NCI-H510A treated with DMSO at 0.1 percent for 48 hours (cell line): ENCODE measurements at places on chromosomes 11 and 22.

- no peak for DNase-seq
These were observed 31.4 kb downstream of the CHRDL2 start for GRCh38 chr11:74699615-74700396.

GRCh38 chr11:109914809-109915653 lies 178.2 kb upstream of the ZC3H12C start:
- DNase-seq: peak; percentile 39

DNA sequence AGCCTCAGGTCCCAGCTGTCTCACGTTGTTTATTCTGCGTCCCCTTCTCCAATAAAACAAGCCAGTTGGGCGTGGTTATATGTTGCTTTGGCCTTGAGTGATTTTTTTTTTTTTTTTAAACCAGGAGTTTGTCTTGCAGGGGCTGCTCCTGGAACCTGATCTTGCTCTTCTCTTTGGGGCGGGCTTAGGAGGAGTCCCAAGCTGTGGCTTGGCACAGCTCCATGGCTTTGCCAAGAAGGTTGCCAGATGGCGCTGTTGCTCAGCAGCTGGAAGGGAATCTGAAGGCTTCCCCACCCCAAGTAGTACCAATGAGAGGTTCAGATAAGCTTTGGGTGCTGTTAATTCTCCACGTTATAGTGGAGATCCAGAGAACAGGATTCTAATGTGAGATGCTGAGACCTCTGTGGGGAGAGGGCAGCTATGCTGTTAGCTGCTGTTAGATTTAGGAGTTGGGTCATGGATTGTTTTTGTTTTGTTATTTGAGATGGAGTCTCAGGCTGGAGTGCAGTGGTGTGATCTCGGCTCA lies 2.0 kb upstream of the FERMT3 start:
- peak; percentile 67 for DNase-seq

DNA sequence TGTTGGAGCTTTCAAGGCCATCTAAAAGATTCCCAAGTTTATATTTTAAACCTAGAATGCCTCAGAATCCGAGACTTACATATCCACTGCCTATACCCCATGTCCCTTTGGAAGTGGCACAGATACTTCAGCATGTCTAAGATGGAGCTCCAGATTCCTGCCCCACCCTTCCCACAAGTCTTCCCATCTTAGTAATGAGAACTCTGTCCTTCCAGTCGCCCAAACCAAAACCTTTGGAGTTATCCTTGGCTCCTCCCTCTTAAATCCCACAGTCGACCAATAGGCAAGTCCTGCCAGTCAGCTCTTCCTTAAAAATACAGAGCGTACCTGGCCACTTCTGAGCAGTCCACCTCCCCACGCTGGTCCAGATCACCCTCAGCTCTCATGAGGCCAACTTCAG lies 4.3 kb downstream of the POLD4 start:
- no peak for DNase-seq

- DNase-seq: no peak
These were observed 156.5 kb downstream of the FCHSD2 start for GRCh38 chr11:72985645-72986044.

GRCh38 chr22:48680601-48681000 lies 1147.1 kb downstream of the BRD1 start:
- no peak for DNase-seq

DNA sequence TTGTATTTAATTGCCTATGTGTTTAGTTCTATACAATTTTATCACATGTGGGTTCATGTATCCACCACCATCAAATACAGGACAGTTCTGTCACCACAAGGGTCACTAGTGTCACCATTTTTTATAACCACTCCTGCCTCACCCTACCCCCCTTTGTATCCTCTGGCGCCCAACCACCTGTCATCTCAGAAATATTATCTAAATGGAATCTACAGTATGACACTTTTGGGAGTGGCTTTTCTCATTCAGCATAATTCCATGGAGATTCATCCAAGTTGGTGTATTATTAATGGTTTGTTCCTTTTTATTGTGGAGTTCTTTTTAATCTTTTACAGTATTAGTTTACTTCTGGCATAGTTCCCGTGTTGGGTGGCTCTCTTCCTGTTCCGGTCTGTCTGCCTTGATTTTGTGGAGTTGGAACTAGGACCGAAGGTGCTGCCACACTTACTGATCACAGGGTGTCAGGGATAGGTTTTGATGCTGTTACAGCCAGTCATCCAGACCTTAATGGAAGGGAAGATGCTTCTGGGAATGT lies 58.5 kb downstream of the TNRC6B start:
- no peak for DNase-seq

DNA sequence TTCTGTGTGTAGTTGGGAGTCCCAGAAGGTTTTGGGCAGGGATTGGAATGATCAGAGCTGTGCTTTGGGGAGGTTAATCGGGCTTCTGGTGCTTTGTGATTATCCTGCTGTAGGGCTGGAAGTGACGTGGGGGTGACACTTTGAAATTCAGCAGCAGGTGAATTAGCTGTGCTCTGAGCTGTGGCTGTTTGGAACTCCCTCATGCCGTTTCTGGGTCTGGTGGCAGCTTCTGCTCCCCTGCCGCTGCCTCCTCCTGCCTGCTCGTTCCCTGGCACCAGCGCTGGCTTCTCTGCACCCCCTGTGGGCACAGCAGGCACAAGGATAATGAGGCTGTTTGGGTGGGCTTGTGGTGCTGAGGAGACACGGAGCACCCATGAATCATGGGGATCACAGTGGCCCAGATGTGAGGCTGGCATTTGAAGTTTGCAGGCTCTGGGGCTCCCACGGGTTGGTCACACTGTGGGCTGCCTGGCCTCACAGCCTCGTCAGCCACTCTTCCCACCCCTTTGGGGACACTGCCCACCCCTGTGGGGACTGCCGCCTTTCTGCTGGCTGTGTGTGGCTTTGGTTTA lies 49.7 kb downstream of the TBC1D22A start:
- no peak for DNase-seq

GRCh38 chr11:62400760-62401159 lies 18.1 kb upstream of the SCGB1A1 start:
- DNase-seq: no peak
